Posterior vena cava (tissue), 2 donors: ENCODE measurements at places on chromosomes 11 and 22.

- DNase-seq = peak; percentile 46
Measured at GRCh38 chr11:44356351-44356750, 46.4 kb upstream of the ALX4 start.

GRCh38 chr11:133265530-133266035 lies 266.7 kb downstream of the OPCML start:
- DNase-seq = no peak

GRCh38 chr11:59719556-59719955 lies 5.9 kb upstream of the OR10V1 start:
- no peak for DNase-seq

GRCh38 chr11:95067841-95068219 lies 1.1 kb downstream of the SRSF8 start:
- DNase-seq = peak; percentile 82

DNA sequence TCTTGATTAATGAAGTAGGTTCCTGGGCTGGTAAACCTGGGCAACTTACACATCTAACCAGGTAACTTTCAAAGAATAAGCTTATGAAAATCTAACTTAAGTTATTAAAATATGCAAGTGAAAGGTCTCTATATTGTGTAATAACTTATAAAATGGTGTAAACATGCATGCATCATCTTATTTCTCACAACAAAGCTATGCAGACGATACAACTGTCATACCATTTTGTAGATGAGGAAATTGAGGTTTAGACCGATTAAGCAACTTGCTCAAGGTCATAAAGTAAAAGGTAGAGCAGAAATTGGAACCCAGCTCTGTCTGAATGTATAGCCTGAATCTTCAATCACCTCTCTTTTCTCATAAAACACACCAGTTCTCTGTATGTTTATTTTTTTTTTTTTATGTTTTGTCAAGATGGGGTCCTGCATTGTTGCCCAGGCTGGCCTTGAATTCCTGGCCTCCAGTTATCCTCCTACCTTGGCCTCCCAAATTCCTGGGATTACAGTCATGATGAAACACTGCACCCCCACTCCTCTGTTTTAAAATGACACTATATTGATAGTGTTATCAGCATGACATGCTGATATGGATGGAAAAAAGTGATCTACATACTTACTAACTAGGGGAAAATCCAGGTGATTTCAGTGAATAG lies 109.6 kb downstream of the SGSM3 start:
- no peak for DNase-seq

GRCh38 chr11:27421819-27422494 lies 50.6 kb downstream of the LGR4 start:
- no peak for DNase-seq

- peak; percentile 42 for DNase-seq
Measured at GRCh38 chr11:8291421-8292350, 28.0 kb upstream of the LMO1 start.

DNA sequence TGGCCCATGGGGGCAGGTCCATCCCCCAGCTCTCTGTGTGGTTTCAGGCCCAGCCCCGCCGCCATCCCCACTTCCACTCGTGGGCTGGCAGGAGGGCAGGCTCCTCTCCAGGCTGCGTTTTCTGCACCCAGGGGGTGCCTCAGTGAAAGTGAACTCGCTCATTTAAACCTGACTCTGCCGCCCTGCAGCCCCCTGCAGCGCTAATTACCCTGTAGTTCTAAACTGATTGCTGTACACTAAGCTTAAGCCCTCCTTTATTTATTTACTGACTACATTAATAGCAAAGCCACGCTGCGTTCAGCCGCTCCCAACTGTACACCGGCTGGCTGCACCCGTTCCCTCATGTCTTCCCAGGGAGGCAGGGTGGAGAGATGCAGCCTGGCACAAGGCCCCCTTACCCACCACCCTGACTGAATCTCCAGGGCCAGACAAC lies 36.6 kb upstream of the NNMT start:
- peak; percentile 77 for DNase-seq

GRCh38 chr22:40423882-40424640 lies 53.7 kb downstream of the SGSM3 start:
- DNase-seq = peak; percentile 78

- DNase-seq = no peak
Measured at GRCh38 chr11:85828640-85828978, 17.7 kb upstream of the SYTL2 start.

DNA sequence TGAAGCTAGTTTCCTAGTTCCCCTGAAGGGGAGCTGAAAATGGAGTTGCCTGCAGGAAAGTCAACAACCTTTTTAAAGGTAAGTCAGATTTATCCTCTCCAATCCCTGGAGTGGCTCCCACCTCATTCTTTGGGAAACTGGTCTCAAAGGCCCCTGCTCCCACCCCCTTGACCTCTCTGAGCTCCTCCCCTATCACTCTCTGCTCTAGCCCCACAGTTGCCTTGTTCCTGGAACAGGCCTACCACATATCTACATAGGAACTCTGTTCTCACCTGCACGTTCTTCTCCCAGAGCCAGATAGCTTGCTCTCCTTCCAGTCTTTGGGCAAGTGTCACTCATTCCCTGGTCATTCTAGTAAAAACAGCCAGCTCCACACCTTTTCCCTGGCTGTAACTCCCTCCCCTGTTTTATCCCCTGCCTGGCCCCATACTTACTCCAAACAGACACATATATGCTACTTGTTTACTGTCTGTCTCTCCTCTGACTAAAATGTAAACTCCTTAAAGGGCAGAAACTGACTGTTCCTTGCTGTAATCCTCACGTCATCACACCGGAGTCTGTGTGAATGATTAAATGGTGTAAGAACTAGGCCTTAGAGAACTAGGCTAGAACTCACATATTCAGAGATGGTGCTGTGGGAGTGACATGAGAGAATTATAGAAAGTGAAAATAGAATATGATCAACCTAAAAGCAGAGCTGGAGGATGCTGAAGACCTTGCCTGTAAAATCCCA lies 53.3 kb downstream of the TCF20 start:
- no peak for DNase-seq

DNA sequence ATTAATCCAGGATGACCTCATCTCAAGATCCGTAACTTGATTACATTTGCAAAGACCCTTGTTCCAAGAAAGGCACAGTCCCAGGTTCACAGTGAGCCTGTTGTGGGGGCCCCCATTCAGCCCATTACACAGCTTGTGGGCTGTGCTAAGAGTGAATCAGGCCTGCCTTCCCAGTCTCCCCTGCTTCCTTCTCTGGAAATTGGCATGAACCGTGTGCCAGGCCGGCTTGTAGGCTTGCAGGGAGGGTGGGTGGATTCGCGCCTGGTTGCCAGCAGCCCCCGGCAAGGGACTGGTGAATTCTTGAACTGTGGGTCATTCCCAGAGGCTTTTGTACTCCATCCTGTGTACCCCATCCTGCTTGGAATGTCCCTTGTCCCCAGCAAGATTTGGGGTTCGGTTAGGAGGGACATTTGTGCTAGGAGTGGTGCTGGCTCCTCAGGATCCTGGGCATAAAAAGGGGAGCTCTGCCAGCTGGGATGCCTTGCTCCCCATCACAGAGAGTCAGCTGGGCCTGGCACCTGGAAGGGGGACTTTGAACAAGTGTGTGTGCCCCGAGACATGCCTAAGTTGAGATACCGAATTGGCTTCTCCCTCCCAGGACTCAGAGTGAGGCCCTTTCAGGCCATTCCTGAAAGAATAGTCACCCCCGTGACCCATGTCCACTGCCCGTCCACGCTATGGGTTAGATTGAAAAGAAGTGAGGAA lies 818.2 kb downstream of the BRD1 start:
- peak; percentile 66 for DNase-seq

GRCh38 chr11:86787018-86787536 lies 13.3 kb upstream of the PRSS23 start:
- DNase-seq = no peak

DNA sequence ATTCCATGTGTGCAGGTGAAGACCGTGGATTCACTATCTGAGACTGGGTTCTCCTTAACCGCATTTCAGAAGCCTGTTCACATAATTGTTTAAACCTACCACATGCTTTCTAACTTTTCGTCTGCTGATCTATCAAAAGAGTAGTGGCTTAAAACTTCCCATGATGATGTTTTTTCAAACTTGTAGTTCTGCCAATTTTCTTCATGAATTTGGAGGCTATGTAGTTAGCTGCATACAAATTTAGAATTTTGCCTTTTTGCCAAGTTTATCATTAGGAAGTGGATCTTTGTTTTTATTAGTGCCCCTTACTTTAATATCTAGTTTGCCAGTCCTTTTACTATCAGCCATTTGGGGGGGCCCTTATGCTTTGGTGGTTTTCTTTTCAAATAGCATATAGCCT lies 57.5 kb upstream of the PITPNB start:
- DNase-seq = no peak

GRCh38 chr22:36816636-36817524 lies at the start of gene PVALB:
Gene PVALB (minus strand): TSS chr22:36817035. CDS start chr22:36817005, 30 bp downstream.
- no peak for DNase-seq

DNA sequence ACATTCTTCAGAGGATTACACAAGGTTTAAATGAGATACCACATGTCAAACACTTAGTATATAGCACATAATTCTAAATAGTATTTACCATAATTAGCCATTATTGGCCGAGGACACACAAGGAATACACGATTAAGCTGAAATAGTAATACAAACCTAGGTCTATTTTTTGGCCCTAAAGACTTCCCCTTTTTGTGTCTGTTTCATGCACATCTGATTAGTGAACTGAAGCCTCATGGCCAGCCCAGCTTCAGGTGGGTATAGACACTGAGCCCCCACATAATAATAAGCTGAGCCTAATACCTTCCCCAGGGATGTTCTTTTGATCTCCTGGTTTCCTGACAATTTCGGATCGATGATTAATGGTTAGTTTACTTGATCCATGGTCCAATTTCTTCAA lies 2.1 kb downstream of the GLYATL1B start:
- no peak for DNase-seq

DNA sequence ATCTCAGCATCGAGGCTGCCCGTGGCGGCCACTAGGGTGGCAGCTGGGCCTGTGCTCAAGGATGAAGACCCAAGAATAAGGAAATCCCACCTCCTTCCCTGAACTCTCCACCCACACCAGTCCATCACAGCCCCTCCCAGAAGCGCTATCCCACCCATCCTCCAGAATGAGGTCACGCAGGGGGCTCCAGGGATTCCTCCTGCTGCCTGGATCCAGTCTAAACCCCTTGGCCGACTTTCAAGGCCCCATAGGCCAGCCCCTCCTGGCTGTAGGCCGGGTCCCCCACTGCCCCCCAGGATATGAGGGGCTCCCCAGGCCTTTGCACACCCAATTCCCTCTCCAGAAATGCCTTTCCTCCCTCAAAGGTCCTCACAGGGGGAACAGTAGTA lies 19.0 kb upstream of the SCGB1A1 start:
- peak; percentile 83 for DNase-seq

DNA sequence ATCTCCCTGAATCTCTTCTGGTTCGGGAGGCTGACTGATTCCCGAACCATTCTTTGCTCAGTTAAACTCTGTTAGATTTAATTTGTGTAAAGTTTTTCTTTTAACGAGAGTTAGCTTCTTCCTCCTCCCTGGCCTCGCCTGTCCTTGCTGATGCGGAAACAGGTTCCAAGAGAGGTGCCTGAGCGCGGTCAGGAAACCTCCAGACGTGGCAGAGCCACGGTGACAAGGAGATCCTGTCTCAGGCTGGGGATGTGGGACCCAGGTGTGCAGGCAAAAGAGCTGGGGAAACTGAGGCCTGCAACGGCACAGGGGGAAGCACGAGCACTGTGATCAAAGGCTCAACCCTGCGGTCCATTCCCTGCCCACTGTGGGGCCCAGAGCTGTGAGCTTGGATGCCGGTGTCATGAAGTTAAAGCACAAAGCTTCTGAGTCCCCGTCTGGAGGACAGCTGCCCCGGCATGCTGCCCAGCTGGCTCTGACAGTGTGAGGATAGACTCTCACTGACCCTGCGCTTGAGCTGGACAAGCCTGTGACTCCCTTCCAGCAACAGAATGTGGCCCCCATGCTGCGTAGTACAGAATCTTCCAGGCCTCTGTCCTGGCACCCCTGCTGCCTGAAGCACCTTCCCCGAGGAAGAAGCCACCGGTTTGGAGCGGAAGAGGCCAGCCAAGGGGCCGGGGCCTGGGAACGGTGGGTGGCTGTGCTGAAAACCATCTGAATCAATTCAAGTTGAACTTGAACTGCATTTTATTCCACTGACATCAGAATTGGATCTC lies 960.6 kb downstream of the BRD1 start:
- peak; percentile 64 for DNase-seq

DNA sequence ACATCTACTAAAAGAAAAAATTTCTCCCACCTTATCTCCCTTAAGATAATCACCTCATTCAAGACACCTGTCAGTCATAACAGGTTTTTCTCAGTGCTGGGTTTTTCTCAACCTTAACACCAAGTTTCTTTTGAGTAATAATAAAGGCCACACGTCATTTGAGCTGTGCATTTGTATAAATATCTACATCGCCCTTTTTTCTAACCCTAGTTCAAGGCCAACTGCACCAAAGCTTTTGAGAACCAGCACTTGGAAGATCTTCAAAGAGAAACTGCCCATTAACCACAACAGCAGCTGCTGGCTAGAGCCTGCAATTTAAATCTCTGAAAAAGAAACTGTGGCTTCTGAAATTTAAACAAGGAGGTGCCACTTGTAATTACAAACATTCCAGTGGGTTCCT lies 6.9 kb downstream of the CADM1 start:
- DNase-seq = no peak

DNA sequence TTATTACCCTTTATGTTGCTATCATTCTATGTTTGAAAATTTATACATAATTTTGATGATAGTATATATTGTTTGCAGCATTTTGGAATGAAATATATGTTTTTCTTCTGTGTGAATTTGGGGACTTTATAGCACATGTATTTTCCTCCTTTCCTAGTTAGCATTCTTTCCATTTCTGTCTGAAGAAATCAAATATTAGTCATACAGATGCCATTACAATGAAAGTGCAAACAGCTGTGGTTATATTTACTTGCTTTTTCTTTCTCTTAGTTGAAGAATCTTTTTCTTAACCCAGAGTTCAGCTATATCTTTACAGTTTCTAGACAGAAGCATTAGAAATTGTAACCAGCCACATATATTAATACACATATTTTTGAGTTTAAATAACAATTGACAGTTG lies 753.1 kb upstream of the ARHGAP42 start:
- no peak for DNase-seq

- no peak for DNase-seq
Measured at GRCh38 chr11:105910095-105910715, 111.8 kb downstream of the MSANTD4 start.

DNA sequence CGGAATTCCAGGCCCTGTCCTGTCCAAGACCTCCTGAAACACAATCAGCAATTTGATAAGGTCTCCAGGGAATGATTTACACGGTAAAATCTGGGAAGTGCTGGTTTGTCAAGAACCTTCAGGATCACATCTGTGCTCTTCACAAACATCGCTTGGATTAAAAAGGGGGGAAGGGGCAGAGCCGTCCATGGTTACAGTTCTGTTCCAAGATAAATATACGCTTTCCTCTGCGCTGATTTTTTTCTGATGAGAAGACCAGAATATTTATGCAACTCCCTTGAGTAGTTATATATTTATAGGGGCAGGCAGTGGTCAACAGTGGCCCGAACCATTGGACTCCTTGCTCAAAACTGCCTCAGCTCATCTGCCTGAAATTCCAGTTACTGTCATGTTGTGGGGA lies 9.2 kb upstream of the APOL5 start:
- no peak for DNase-seq

- DNase-seq = no peak
Measured at GRCh38 chr11:91869686-91870085, 354.9 kb upstream of the FAT3 start.

GRCh38 chr11:70063121-70063520 lies 15.0 kb upstream of the ANO1 start:
- DNase-seq = no peak

- DNase-seq = no peak
Measured at GRCh38 chr11:112615891-112616290, 345.3 kb upstream of the NCAM1 start.
